NCI-H187 treated with DMSO at 0.1 percent for 48 hours (cell line): ENCODE measurements at places on chromosomes 12 and 14.

- no peak for DNase-seq
Observed at GRCh38 chr14:32087173-32087861, 10.2 kb downstream of the ARHGAP5 start.

DNA sequence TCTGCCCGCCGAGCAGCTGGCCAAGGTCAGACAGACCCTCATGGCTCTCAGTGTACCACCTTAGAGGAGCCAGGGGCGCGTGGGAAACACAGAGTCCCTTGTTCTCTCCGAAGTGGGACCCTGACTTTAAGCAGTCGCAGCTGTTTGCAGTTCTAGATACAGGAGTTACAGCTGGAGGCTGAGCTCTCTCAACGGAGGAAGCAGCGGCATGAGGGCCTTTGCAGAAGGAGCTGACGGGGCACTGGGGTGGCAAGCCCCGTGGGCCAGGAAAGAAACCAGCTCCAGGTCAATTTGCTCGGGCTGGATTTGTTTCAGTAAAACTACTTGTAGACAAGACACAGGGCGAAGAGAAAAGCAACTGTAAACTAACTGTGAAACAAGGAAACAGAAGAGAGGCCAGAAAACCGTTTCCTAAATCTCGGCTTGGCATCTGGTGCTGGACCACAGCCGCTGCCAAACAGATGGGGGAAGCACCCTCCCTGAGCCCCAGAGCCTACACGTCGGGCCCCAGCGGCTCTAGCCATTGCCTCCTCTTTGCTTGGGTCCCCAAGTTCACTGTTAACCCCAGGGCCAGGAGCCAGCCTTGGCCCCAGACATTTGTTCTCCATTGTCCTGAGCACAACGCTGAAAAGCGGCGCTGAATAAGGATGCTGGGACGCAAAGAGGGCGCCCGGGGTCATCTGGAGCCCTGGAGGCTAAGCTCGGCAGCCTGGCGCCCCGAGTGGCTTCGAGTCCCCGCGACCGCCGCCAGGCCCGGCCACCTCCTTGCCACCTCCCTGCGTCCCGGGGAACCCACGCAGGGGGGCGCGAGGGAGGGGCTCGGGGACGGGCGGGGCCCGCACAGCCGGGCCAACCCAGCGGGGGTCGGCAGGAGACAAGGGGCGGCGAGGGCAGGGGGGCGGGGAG lies 914 bp upstream of the PACS2 start:
- no peak for DNase-seq

DNA sequence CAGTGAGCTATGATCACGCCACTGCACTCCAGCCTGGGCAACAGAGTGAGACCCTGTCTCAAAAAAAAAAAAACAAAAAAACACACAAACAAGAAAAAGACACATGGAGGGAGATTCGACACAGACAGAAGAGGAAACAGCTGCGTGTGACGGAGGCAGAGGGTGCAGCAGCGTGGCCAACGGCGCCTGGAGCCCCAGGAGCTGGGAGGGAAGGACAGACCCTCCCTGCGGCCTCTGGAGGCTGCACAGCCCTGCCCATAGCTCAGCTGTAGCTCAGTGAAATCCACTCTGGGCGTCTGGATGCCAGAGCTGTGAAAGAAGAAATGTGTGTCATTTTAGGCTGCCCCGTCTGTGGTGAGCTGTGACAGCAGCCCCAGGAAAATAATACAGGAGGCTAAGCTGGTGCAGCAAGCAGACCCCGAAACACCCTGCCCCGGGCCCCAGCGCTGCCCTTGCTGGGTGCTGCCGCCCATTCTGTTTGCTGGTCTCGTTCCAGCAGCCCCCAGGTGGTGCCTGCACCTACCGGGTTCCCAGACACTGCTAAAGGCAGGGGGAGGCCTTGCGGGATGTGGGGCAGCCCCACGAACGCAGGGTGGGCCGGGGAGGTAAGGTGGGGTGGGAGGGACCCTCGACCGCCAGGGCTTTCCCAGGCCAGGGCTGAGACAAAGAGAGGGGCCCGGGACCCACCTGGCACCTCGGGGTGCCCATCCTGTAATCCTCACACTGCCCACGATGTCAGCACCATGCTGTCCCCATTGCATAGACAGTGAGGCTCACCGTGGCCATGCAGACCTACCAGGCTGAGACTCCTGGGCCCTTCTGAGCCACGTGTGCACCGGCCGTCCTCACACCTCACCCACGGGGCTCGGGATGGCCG lies 21.2 kb downstream of the GALNT9 start:
- DNase-seq, result no peak

DNA sequence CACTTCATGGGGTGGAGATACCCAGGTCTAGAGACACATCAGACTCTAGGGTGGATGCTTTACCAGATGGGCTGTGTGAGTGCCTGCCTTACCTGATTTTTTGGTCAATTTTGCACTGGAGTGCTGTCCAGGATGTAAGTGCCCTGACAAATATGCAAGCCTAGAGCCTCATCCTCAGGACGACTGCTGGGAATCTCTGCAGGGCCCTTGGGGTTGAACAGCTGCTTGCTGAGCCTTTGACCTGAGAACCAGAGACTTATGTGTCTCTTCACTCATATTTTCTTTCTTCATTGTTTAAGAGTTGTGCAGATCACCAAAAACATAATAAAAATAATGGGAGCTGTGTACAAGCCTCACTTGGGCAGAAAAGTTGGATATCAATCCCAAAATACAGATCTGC lies 551.5 kb upstream of the ATP2B1 start:
- no peak for DNase-seq

DNA sequence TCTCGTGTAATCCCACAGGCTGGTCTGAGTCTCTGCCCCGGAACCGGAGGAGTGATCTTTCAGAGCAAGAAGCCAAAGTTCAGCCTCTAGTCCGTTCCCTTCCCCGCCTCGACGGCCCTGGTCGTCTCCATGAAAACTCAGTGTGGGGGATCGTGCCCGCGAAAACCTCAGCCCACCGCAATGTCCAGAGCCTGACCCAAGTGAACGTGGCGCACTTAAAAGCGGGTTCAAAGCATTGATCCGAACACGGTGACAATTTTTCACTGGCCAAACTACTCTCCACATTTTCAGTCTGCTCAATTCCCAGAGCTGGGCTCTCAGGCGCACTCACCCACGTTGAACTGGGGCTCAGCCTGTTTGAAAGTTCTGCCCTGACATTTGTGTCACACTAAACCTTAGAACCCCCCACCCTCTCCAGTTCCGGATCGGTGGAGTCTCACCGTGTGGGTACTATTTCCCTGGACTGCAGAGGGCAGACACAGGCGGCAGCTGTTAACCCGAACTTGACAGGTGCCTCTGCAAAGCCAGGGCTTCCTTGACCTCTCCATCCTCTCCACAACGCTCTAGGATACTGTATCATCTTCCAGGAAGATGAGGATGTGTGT lies 886 bp upstream of the PRICKLE1 start:
- no peak for DNase-seq

DNA sequence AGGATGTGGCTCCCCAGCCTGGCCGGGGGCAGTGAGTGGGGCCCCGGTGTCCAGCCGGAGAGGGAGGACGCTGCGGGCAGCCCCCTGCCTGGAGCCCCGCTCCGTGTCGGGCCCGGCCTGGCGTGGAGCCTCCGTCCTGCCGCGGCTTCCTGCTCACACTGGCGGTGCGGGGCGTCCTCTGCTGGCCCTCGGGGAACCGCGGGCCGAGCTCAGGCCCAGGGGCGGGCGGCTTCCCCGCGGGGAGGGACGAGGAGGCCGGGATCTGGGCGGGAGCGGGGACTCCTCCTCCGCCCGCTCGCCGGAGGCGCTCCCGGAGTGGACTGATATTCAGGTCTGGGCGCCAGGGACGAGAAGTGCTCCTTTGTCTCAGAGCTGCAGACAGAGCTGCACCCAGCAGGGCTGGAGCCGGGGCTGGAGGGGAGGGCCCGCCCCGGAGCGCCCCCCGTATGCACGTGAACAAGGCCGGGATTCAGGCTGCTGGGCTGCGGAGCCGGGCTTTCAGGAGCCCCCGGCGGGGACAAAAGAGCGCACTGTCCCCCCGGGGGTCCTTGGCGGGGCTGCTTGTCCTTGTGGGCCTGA lies 2.2 kb downstream of the MMP17 start:
- no peak for DNase-seq

DNA sequence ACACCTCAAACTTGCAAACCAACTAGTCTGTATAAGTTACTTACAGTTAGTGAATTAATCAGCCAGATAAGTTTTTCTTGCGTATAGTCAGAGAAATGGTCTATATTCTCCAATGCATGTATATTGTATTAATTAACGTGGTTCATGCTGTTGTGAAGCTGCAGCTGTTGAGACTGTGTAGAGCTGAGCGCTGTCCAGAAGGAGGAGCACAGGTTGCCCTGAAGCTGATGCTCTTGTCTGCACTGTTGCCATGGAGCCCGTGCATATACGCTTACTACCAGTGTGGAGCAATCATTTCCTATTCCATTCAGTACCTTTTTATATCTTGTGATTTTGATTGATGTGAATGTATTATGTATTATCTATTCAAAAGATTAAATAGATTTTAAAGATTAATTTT lies 74.3 kb upstream of the ARID2 start:
- DNase-seq, result no peak

DNA sequence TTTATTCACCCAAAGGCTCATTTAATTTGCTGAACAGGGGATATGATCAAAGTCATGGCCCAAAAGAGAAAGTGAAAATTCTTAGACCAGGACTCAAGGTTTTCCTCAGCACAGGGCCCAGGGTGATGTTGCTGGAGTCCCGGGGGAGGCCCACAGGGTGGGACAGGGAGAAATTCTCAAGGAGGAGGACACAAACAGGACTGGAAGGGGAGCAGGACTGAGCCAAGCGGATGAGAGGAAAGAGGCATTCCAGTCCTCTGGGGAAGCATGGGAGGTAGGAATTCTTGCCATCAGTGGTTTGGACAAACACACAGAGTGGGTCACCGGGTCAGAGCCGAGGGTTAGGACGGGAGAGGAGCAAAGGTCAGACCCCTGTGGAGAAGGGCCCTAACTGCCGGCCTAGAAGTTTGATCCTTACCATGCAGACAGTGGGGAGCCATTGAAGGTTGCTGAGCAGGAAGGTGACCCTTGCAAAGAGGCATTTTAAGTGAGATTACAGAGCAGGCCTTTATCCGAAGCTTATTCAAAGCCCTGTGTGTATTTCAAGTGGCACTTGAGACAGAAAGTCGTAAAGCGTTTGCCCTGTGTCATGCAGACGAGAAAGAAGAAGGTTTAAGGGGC lies 68.4 kb upstream of the PTGR2 start:
- DNase-seq, result no peak

DNA sequence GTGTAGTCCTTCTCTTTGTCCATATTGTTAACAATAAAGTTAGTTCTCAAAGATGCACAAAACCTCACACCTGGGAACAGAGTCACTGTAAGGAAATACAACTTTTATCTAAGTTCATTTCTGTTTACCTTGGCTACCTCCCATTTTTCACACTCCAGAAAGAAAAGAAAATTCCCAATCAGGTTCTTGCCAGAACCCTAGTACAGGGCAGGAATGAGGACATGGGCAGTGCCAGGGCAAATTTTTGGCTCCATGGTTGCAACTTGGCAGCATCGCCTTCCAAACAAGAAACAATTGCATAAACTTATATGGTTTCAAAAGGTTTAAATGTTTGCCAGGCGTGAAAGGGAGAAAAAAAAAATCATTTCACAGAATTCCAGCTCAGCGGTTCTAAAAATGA lies 296.3 kb upstream of the PRKD1 start:
- no peak for DNase-seq

GRCh38 chr14:81509838-81510452 lies 23.7 kb downstream of the SEL1L start:
- peak; percentile 2 for DNase-seq

DNA sequence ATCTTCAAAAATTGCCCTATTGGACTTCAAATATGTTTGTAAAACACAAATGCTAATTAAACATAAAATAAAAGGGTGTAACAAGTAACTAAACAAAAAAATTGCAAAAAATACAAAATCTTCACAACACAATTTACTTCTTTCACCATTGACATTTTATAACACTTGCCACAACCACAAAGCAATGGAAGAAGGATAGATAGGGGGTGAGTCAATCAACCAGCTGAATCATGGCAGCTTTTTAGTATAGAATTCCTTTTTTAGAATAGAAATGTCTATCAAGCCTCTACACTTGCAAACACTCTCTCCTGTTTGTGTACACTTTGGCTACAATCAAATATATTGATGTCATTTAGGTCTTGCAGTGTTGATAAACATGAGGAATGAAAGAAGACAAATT lies 232.7 kb downstream of the SLC16A7 start:
- DNase-seq, result no peak

GRCh38 chr12:39816671-39817185 lies 197.1 kb upstream of the ABCD2 start:
- no peak for DNase-seq

GRCh38 chr14:30553311-30553989 lies 5.5 kb upstream of the G2E3 start:
- no peak for DNase-seq

GRCh38 chr12:74957231-74957630 lies 252.4 kb downstream of the KCNC2 start:
- DNase-seq, result no peak

DNA sequence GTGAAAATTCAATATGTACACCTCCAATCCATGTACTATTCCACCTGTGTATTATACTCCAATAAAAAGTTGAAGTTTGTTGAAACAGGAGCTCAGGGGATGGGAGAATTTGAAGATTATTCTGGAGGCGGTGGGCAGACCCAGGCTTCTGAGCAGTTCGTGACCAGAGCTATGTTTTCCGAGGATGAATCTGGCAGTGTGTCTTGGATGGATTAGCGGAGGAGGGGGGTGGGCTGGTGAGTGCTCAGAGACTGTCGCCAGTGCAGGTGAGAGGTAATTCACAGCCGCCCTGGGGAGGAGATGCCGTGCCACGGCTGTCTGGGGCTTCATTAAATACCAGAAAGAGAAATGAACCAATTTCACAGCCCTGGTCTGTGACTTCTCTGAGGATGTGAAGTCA lies 283.0 kb upstream of the RTL1 start:
- DNase-seq, result no peak

DNA sequence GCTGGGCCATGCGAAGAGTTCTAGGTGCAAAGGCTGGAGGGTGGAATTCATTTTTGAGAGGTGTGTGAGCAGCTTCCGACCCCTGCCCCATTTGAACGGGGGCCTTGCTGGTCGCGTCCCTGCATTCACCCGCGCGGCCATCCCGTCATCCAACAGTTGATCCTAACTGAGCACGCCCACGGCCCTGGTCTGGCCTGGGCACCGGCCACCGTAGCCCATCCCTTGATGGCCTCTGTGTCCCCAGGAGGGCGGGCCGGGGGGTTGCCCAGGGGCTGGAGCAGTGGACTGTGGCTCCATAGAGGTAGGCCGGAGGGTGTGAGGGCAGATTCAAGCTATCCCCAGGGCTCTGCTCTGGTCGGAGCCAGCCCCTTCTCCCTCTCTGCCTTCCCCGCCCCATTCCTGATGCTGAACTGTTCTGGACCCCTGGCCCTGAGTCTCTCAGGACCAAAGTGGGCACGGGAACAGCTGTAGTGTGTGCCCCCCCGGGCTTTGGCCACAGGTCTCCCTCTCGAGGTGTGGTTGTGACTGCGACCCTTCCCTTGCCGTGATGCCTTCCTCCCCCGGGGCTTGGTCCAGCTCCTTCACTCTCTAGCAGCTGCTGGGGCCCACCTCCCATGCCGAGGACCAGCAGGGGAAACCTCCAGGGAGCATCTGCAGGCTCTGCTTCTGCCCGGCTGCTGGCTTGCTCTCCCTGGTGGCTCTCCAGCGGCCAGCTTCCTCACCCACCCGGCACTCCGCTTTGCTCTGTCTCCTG lies 9.1 kb downstream of the MEG3 start:
- DNase-seq, result no peak
